ENCODE measurements at places on chromosomes 11 and 22. TPM values are rescaled to one million over a fixed set of nuclear protein-coding genes. Genes with fewer than 3 reads are reported as not detected.
A peak's percentile ranks its signal among the peaks of the same experiment; 100 is the strongest.

Gene OR4B1
- total RNA-seq, result not detected

- peak; percentile 11 for DNase-seq
Observed at GRCh38 chr11:106152824-106153223, 75.4 kb downstream of the AASDHPPT start.

DNA sequence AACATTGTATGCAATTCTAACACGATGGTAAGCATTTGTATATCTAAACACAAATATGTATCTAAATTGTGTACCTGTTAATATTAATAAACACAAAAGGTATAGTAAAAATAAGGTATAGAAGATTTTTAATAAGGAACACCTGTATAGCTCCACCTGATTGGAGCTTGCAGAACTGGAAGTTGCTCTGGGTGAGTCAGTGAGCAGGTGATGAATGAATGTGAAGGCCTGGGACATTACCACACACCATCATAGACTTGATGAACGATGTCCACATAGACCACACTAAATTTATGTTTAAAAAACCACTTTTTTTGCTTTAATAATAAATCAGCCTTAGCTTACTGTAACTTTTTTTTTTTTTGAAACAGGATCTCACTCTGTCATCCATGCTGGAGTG lies 97.6 kb upstream of the CLMP start:
- DNase-seq, result no peak

DNA sequence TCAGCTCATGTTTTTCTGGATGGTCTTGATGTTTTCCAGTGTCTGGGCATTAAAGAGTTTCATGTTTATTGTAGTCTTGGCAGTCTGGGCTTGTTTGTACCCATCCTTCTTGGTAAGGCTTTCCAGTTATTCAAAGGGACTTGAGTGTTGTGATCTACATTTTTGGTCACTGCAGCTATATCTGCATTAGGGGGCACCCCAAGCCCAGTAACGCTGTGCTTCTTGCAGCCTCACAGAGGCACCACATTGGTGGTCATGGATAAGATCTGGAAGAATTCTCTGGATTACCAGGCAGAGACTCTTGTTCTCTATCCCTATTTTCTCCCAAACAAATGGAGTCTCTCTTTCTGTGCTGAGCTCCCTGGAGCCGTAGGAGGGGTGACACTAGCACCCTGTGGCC lies 451.5 kb upstream of the FAT3 start:
- no peak for DNase-seq

GRCh38 chr11:74418509-74418895 lies 20.3 kb upstream of the PGM2L1 start:
- DNase-seq, result peak; percentile 65
